ENCODE measurements at places on chromosomes 5 and 9.

DNA sequence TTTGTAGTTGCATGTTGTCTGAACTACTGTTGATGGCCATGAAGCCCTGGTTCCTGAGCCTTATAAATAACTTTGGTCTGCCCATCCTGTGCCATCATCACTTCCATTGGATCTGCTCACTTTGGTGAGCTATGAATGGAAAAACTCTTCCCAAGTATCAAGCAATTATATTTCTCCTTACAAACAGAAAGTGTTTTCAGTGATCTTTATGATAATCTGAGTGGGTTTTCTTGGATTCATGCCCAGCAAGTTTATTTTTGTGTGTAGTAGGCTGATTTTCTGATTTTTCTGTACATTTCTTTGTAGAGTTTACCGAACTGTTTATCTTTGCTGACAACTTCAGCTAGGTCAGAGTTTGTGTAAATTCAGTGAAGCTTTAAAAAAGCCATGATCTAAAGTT, 31.0 kb downstream of the CAMK4 start:
- no peak for DNase-seq

DNA sequence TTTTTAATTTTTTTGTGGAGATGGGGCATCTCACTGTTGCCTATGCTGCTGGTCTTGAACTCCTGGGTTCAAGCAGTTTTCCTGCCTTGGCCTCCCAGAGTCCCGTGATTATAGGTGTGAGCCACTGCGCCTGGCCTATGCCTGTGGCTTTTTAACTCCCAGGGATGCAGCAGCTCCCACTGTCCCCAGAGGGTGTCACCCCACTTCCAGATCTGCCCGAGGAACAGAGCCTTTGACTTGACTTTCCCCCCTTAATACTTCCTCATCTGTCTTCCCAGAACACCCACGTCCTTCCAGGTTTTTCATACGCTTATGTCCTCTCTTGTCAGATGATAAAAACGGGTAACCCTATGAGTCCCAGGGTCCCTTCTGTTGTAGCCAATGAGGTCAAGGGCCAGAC, 7.6 kb upstream of the PRRC2B start:
- DNase-seq: no peak

- DNase-seq: no peak
Observed at GRCh38 chr9:33472881-33473615, 676 bp downstream of the NOL6 start.

- no peak for DNase-seq
Observed at GRCh38 chr5:132971483-132972435, 8.3 kb upstream of the AFF4 start.

- no peak for DNase-seq
Observed at GRCh38 chr5:103305809-103306208, 47.2 kb downstream of the MACIR start.

DNA sequence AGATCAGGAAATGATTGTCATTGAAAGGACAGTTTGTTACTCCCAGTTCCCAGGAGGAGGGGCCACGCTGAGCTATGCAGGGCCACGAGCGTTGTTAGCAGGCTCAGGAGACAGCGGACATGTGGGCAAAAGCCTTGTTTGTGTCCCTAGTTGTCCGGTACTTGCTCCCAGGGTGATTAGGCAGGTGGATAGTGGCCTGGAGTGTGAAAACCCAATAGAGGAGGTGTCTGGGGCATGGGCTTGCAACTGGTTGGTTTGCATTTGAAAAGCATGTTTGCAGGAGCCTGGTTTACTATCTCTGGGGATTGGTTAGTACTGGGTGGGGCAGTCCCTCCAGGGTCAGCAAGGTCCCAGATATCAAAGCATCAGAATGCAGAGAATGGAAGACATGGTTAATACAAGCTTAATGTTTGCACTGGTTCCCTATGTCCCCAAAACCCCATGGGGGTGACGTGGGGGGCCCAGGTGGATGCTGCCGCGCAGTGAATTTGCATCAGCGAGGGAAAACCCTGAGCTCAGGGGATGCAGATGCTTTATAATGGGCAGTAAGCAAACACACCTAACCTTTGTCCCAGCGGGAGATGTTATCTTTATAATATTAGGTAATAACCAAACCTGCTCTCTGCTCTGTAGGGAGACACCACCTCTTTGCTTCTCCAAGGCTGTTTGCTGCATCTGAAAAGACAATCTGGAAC, 39.7 kb downstream of the ROPN1L start:
- DNase-seq: no peak

- no peak for DNase-seq
Observed at GRCh38 chr5:95591490-95591901, 28.4 kb upstream of the GPR150 start.

DNA sequence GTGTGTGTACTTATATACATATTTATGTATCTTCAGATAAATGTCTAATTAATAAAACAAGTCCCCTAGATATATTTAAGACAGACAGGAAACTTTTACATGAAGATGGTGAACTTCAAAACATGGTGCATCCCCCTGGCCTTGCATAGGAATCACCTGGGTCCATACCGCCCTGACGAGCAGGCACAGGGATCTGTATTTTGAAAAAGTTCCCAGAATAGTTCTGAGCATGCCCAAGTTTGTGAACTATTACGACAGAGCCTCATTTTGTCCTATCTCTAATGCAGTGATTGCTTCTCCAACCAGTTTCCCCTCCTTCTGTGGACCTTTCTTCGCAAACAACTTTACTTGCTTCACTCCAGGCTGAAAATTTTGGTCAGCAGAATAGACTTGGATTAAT, 98.1 kb downstream of the APBA1 start:
- DNase-seq: no peak

DNA sequence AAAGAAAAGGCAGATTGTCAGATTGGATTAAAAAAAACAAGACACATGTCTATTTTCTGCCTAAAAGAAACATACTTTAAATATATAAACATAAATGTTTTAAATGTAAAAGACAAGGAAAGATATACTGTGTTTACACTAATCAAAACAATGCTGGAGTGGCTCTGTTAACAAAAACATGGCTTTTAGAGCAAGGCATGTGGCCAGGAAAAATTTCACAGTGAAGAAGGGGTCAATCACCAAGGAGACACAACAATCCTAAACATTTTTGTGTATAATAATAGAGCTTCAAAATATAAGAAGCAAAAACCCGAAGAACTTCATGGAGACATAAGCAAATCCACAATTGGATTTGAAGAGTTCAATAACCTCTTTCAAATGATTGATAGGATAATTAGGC, 18.5 kb upstream of the GADD45G start:
- DNase-seq: no peak

DNA sequence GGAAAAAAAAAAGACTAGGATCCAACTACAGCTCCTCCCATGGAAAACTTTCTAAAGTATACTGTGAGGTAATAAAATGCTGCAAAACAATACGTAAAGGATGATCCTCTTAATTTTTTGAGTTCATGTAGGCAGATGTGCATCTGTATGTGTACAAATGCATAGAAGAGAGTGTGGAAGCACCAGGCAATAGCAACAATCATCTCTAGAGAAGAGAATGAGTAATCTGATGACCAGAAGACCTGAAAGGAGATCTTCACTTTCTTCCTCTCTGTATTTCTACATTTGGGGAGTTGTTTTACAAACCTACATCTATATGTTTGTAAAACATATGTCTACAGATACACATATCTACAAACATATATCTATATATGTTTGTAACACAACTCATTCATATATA, 29.3 kb upstream of the SPDL1 start:
- DNase-seq: no peak

DNA sequence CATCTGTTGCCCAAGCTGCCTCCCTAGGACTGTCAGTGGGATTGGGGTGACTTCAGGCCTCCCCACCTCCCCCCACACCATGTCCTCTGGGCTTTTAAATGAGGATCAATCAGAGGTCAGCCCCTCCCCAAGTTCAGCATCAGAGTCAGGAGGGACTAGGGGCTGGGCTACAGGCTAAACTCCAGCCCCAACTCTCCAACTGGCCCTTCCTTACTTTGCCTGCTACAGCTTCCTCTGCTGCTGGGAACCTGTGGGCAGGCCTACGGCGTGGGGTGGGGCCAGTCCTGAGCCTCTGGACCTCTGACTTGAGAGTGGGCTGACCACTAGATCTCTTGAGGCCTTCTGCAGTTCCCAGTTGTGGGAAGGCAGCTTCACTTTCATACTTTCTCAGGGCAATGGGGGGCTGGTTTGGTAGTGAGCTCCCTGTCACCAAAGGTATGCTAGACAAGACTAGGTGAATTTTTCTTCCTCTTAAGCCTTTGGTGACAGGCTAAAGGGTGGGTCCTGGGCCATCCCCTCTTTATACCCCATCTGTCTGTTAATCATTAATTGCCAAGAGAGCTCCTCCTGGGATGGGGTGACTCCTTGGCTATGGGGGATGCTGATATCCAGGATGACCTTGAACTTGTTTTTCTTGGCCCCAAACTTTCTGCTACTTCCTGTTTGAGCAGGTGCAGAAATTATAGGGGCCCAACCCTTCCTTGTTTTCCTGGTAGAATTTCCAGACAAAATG, 10.8 kb upstream of the DAB2IP start:
- DNase-seq: no peak

DNA sequence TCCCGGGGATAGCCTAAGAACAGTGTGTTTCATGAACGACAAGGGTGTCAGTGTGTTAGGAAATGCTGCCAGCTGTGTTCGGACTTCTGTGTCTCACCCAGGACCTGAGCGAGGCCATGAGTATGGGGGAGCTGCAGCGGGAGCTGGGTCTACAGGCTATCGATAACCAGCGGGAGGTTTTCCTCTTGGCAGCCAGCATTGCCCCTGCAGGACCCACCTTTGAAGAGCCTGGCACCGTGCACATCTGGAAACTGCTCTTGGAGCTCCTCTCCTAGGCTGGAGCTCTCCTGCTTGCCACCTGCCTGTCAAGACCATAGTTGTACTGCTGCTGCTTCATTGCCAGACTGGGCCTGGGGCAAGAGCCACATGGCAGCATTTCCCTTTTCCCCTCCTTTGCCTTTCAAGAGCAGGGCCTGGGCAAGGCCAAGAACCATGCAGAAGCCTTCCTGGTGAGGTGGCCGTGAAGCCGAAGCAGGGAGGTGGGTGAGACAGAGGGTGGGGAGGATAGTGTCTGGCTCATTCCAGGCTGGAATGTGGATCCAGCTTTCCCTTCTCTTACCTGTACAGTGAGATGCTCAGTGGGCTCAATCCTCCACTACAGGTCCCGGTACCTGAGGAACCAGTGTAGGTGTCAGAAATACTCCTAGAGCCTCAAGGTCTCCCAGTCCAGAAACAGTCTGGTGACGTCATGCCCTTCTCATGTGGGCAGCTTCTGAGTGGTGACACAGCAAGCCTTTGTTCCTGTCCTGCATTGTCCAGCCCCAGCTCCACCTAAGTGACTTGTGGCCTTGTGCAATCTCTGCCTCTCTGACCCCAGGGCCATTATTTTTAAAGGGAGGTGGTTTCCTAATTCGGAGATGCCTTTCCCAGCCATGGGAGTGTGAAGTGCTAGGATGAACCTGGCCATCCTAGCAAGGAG, 6.6 kb downstream of the ARL10 start:
- no peak for DNase-seq

- peak; percentile 27 for DNase-seq
Observed at GRCh38 chr5:88269222-88269771, 652 bp upstream of the TMEM161B start.

GRCh38 chr5:117863586-117864296, 1124.6 kb downstream of the DTWD2 start:
- DNase-seq: no peak

DNA sequence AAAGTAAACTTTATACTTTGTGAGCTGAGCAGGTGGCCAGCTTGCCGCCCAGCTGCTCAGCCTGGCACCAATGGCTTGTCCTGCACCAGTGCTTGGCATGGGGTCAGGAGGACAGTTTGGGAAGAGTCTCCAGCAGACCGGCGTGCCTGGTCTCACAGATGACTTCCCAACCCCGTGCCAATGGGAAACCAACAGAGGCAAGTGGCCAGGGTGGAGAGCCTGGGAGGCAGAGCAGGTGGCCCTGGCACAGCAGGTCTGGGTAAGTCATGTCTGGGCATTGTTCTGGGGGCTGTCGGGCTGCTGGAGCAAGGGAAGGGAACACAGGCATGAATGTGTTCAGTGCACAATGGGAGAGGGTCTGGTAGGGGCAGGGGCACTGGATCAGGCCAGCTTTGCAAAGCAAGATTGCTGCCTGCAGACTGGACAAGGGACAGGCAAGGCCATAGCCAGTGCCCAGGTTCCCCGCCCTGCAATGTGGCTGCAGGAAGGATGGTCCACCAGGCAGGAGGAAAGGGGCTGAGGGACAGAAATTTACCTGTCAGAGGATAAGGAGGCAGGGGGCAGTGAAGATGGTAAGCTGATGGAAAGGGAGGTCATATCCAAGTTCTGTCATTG, 76.2 kb upstream of the ALDH1B1 start:
- peak; percentile 35 for DNase-seq

DNA sequence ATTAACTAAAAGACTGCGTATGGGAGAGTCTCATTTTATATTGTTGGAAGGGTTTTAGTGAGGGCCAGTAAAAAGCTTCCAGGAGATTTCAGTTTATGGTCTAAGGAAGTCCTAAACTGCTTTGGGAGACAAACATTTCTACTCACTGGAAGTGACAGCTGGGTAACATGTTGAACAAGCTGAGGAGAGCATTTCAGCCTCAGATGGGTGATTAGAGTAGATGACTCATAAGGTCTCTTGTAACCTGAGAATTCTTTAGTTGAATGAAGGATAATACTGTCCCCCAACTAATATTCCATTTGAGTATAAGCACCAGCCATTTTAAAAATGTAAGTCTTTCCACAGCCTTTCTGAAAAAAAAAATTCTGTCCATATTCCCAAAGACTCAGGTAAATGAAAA, 218.0 kb upstream of the C9orf72 start:
- no peak for DNase-seq

DNA sequence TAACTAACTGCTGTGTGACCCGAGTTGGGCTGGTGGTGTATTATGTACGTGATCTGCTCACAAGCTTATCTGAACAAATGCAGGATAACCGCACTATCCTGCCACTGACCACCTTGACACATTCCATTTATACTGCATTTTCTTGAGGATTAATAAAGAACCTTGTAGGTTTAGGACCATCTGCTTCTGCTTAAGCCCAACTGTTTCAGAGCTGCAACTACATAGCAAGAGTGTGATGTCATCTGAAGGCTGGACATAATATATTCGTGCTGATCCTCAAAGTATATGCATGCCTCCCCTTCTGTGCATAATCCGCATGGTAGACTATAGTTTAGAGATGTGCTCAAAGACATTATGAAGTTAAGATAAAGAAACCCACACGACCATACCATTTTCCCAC, 435.9 kb downstream of the BNC2 start:
- no peak for DNase-seq

GRCh38 chr5:66171349-66172344, 27.5 kb downstream of the SREK1 start:
- peak; percentile 3 for DNase-seq
